ENCODE measurements at places on chromosomes 3 and 15.

DNA sequence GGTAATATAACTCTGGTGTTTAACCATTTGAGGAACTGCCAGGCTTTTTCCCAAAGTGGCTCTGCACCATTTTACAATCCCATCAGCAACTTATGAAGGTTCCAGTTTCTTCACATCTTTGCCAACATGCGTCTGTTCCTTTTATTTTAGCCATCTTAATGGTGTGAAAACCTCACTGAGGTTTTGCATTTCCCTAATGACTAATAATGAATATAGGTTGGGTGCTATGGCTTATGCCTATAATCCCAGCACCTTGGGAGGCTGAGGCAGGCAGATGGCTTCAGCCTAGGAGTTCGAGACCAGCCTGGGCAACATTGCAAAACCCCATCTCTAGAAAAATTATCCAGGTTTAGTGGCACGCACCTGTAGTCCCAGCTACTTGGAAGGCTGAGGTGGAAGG lies 210.6 kb downstream of the TCF12 start:
- no peak for DNase-seq

GRCh38 chr3:66486646-66487045 lies 14.2 kb downstream of the LRIG1 start:
- DNase-seq = no peak

GRCh38 chr3:188389711-188390342 lies 235.9 kb downstream of the LPP start:
- no peak for DNase-seq

DNA sequence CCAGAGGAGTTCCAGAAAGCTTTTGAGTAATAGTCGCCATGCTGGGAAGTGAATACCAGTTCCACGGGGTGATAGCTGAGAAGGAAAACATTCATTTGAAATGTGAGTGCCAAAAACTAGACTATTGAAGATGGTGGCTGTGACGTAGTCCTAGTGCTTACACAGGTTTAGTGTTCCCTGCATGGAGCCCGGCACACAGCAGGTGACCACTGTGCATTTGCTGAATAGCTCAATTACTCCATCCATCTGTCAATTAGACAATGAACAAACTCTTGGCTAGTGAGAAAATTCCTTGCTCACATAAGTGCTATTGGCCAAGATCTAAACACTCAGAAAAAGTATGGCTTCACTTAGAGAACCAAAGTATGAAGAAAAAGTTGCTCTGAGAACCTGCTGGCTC lies 448.1 kb upstream of the WNT5A start:
- no peak for DNase-seq

GRCh38 chr3:171163101-171164066 lies 136.9 kb upstream of the SLC2A2 start:
- no peak for DNase-seq

Measured in T-helper 2 cell (primary cell).